Immature natural killer cell (primary cell): ENCODE measurements at places on chromosomes 1 and 21. TPM values are rescaled to one million over a fixed set of nuclear protein-coding genes. Genes with fewer than 3 reads are reported as not detected.

The UCHL5 gene
- 111 TPM for polyA plus RNA-seq

The CD1E gene
- 3.3 TPM for polyA plus RNA-seq

The ST6GALNAC5 gene
- polyA plus RNA-seq, result not detected

DNA sequence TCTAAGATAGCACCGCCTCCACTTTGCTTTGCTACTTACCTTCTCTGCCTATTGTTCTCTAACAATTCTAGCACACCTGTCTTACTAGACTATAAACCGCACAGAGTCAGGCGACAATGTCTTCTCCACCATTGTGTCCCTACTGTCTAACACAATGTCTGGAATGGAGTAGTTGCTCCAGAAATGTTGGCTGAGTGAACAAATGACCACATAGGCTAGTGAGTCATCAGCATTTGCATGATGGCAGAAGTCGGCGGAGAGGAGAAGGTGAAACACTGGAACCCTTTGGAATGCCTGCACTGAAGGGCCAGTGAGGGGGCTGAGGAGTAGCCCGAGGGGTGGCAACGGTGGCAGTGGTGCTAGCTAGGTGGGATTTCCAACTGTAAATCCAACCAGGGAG is 14.0 kb upstream of the PABPC4 start:
- no peak overlapping the region for H3K4me3 ChIP-seq
- H3K27me3 ChIP-seq, result peaks cover 7% of the 10 kb centered on the region
- DNase-seq, result no peak
- no peaks in the 10 kb centered on the region for H3K4me1 ChIP-seq
